ENCODE measurements at places on chromosomes 7 and 10.

DNA sequence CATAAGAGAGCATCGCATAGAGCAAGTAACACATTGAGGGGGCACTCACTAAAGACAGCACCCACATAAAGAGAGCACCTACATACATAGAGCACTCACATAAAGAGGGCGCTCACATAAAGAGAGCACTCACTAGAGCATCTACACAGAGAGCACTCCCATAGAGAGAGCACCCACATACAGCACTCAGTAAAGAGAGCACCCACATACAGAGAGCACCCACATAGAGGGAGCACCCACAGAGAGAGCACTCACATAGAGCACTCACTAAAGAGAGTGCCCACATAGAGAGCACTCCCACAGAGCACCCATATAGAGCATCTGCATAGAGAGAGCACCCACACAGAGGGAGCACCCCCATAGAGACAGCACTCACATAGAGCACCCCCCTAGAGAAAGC, 47.8 kb downstream of the INSIG1 start:
- DNase-seq: no peak

DNA sequence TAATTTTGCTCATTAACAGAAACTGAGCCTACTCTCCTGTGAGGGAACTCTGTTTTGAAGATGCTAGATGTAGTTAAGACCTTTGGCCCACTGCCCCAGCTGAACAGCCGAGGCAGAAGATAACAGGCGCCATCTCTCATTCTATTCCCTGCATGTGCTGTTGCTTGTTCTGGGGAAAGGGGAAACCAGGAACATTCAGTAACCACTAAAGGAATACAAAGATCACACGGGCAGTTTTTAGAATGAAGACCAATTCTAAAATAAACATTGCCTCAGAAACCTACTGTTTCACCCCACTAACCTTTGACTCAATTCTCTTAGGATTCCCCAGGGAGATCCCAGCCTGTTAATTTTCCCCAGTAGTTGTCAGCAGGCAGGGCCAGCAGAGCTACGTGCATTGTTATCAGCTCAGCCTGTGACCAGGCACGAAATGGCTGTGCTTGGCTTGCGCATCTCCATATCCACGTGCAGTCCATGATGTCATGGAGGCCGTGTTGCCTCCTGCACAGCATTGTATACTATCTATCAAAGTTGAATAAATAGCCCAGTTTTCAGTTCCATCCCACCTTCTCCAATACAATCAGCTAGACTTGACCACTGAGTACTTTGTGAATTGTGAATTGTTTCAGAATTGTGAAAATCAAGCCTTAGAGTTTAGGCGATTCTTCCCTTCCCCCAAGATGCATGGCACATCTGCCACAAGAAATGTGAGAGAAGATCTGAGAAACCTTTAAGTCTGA, 36.0 kb downstream of the ANK3 start:
- DNase-seq: no peak

DNA sequence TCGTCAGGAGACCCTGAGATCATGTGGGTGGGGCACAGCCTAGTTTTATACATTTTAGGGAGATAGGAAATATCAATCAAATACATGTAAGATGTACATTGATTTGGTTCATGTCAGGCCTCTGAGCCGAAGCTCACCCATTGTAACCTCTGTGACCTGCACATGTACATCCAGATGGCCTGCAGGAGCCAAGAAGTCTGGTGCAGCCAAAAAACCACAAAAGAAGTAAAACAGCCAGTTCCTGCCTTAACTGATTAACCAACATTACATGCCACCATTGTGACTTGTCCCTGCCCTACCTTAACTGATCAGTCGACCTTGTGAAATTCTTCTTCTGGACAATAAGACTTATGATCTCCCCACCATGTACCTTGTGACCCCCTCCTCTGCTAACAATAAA, 16.0 kb upstream of the LRRC61 start:
- DNase-seq: no peak

GRCh38 chr10:79103129-79103528, 34.4 kb downstream of the ZMIZ1 start:
- DNase-seq: no peak

DNA sequence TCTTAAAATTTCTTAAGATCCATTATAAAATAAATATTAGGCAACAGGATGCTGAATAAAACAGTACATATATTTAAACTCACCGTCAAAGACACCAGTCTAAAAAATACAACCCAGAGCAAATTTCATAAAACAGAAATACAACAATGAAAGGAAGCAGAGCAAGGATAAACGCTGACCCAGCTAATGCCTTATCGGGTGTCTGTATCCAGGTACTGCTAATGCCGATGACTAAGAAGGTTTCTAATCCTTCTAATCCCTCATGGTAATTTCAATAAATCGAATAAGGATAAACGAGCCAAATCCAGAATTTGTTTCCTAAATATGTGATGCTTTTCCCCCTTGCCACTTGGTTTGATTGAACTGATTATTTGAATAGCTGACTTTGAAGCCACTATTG, 1.7 kb downstream of the HYCC1 start:
- DNase-seq: no peak

- DNase-seq: no peak
These were observed 184.6 kb downstream of the SEC23IP start for GRCh38 chr10:120076996-120077706.

DNA sequence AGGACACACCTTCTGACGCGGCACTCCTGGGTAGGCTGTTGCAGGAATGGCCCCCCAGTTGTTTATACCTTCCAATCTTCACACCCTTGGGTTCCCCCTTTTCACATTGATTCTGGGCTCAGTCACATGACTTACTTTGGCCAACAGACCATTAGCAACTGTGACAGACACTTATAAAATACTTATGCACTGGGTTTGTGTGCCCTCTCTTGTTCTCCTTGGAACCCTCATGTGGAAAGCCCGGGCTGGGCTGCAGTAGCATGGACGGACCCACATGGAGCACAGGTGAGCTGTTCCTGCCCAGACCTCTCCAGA, 69.0 kb downstream of the ATXN7L1 start:
- no peak for DNase-seq

GRCh38 chr7:146961617-146962016, 845.0 kb downstream of the CNTNAP2 start:
- DNase-seq: peak; percentile 83
